Activated CD4-positive, CD25-positive, alpha-beta regulatory T cell treated with anti-CD3 and anti-CD28 coated beads, Interleukin-2, amount 50 U/mL, for 16 hours (primary cell): ENCODE measurements at places on chromosomes 12 and 14.

GRCh38 chr12:45509621-45510020, 219.9 kb upstream of the ARID2 start:
- DNase-seq, result no peak

GRCh38 chr12:7221486-7221885, 32.0 kb downstream of the PEX5 start:
- no peak for DNase-seq

- DNase-seq, result no peak
These were observed 3.2 kb downstream of the CATSPERB start for GRCh38 chr14:91728616-91729183.

GRCh38 chr14:77489041-77489440, 9.6 kb downstream of the ISM2 start:
- DNase-seq, result no peak

DNA sequence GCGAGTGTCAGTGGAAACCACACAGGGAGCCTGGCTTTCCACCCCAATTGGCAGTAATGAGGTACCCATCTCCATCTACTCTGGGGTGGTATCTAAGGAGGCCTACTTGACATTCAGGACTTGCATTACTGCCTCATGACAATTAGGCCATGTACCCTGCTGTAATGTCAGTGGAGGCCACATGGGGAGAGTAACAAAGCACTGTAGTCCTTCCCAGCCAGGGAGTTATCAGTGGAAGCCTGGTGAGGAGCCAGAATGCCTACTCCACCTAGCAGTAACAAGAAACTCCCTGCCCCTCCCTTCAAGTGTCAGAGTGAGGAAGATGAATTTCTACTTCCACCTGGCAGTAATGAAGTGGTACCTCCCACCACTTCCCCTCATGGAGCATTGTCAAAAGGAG, 12.5 kb downstream of the TIMM9 start:
- DNase-seq, result no peak

DNA sequence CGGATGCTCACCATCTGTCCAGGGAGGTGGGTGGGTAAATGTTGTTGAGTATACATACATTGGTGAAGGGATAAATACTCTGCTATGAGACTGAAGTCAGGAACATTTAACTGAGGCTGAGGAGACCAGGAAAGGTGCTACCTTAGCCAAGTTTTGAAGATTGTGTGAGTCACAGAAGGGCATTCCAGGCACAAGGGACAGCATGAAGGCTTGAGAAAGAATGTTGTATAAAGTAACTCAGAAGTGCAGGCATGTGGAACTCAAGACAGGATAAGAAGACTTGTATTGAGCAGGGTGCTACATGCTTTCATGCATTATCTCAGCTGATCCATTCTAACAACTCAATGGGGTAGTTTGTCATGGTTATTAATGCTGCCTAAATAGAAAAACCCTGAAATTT, 112.7 kb downstream of the IPO8 start:
- no peak for DNase-seq

DNA sequence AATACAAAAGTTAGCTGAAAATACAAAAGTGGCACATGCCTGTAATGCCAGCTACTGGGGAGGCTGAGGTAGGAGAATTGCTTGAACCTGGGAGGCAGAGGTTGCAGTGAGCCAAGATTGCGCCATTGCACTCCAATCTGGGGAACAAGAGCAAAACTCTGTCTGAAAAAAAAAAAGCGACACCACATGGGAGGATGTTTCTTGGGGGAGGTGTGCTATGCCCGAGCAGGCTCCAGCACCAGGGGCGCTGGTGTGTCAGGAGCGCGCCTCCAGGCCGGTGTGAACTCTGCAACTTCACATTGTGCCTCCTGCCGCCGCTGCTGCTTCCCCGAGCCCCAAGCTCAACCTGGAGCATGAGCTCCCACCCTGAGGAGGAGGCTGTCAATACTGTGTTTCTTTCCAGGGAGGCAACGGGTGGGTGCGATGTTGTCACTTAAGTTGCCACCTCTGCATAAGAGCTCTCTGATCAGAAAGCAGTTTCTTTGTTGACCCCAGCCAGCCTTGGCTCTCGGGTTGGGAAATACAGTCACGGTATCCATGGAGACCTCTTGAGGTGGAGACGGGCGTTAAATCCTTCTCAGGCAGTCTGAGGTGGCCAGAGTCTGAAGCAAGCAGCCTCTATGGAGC, 18.9 kb downstream of the DEGS2 start:
- DNase-seq, result no peak

DNA sequence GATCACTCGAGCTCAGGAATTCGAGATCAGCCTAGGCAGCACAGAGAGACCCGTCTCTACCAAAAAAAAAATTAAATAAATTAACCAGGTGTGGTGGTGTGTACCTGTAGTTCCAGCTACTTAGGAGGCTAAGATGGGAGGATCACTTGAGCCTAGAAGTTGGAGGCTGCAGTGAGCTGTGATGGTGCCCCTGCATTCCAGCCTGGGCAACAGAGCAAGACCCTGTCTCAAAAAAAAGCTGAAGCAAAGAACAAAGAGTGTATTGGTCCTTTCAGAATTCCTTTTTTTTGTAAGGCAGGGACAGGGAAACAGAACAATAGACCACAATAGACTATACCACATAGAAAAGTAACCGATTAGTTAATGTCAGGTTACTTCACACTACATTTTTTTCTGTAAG, 47.4 kb downstream of the MARK3 start:
- DNase-seq, result no peak

- no peak for DNase-seq
These were observed 44.5 kb downstream of the RERGL start for GRCh38 chr12:18045446-18045992.

GRCh38 chr12:20368651-20369304, 441 bp downstream of the PDE3A start:
- no peak for DNase-seq

DNA sequence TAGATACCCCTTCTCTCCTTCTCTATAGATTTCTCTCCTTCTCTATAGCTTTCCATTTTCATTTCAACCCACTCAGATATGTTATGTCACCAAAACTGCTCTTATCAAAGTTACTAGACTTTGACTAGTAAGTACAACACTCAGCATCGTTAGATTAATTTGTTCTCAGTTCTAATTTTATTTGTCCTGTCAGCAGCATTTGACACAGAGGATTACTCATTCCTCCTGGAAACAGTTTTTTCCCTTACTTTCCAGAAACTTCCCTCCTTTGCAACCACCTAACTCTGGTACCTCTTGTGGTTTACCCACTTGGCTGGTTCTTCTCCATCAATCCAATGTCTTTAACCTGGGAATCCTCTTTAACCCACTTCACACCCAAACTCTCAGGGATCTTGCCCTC, 423.7 kb downstream of the TMTC2 start:
- no peak for DNase-seq

DNA sequence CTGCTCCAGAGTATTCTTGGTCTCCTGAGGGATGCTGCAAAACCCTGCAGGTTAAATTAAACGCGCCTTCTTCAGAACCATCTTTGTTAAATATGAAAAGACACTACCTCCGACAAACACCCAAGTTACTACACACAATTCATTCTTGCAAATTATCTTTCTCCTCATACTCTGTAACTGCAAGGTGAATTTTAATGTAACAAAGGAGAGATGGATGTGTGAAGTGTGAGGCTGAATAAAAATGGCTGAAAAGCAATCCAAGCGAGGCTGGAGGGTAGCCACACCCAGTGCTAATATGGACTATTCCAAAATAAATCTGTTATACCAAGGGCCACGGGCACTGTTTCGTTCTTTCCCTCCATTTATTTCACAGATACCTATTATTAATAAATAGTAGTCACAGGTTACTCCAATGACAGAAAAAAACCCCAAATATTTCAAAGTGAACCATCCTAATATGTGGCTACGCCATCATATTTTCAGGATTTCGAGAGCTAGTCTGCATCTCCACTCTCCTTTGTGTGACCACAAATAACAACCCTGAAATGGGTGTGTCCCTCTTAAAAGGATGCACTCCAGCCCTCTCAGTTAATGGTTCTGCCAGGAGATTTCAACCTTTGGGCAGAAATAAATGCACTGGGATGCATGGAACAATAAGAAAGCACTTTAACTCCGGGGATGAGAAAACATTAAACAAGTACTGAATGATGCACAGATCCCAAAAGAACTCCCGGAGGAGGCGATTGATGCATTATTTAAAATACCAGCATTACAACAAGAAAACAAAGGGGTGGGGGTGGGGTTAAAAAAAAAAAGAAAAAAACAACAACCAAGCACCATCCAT, 53.1 kb upstream of the CCDC175 start:
- no peak for DNase-seq

GRCh38 chr12:68235576-68235975, 10.0 kb upstream of the IL26 start:
- no peak for DNase-seq

- DNase-seq, result no peak
These were observed 76.9 kb downstream of the ESR2 start for GRCh38 chr14:64217308-64217707.

DNA sequence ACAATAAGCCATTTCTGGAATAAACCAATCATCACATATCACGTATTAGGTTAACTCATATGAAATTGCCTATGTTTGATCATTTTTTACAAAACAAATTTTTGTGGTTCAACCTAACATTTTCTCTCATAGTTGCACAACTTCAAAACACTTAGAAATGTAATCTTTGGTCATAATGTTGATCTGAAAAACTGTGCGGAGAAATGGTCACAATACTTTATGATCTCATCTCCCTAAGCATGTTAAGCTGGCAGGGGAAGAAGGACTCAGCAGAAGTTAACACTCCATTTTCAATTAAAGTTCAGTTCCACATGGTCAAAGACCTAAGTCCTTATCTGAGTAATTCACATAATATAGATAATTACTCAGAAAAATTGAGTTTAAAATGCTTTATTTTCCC, 194.8 kb downstream of the CAPZA3 start:
- DNase-seq, result no peak

GRCh38 chr14:95432144-95433093, 84.0 kb downstream of the SYNE3 start:
- no peak for DNase-seq

- peak; percentile 13 for DNase-seq
These were observed 18.0 kb downstream of the MFAP5 start for GRCh38 chr12:8644345-8645248.

DNA sequence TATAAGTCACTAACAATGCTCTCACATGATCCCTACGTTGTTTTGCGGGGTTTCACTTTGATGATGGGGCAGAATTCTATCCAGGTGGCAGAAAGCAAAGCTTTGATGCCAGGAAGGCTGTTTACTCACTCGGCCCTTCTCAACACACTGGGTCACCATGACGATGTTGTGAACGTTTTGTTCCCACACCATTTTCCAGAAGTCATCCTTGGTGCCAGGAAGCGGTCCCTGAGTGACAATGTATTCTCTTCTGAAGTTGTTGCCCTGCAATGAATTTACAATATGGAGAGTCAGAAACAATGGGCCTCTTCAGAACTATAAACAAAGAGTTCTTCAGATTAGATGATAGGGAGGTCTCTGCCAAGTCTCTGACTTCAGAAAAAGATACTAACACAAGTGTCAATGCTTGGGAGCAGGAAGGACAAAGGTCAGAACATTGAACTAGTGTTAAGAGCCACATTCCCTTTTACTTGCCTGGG, 101.3 kb downstream of the PTPRB start:
- no peak for DNase-seq

DNA sequence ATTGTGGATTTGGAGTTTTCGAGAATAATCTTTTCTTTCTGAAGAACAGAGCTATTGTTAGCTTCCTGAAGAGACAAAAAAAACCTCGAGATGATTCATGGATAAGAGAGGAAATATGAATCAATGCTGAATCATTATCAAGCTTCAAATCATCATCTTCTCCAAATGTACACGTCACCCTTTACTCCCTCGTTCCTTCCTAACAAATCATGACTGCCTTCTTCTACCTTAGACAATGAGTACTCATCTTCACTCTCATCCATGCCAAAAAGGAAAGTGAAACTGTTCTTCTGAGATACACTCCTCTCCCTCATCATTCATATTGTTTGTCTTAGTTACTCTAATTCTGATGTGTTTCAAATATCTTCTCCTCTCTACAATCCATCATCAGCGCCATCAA, 1115.8 kb upstream of the ATXN7L3B start:
- no peak for DNase-seq

GRCh38 chr14:64623554-64624165, 73.9 kb downstream of the PPP1R36 start:
- no peak for DNase-seq

- no peak for DNase-seq
These were observed 919.4 kb downstream of the NRXN3 start for GRCh38 chr14:79089576-79089975.

GRCh38 chr14:32507029-32507984, 178.2 kb downstream of the AKAP6 start:
- DNase-seq, result no peak

GRCh38 chr12:23722655-23723054, 226.8 kb downstream of the SOX5 start:
- no peak for DNase-seq

DNA sequence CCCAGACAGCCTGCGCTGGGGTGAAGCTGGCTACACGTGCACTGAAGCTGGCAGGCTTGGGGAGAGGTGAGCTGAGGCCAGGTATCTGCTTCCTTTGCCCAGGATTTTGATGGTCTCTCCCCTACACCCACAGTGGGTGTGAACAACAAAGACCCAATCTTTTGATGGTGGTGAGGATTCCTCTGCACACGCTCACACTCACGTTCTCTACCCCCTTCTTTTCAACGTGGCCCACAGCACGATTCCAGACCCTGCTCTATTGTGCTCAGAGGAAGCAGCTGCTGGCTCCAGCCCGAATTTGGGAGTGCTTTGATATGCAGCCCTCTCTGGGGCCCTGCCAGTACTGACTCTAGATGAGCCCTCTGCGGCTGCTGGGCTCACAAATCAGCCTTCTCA, 4.9 kb downstream of the CD9 start:
- no peak for DNase-seq

GRCh38 chr14:77296155-77296554, 24.5 kb downstream of the POMT2 start:
- no peak for DNase-seq

DNA sequence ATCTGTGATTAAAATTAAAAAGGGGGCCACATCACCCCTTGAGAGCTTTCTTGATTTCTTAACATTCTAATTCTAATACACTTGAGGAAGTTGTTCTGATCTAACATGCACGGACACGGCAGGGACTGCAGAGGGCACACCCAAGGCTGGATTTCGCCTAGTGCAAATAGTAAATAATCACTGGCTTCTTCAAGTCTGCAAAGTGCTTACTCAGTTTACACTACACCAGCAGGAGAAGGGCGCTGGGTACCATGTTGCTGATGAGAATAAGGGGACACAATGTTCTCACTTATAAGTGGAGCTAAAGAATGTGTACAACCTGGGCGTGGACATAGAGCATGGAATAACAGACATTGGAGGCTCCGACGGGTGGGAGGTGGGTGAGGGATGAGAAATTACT, 34.2 kb downstream of the TBX5 start:
- DNase-seq, result no peak

GRCh38 chr12:6688543-6688998, 604 bp downstream of the ZNF384 start:
- DNase-seq, result peak; percentile 2

DNA sequence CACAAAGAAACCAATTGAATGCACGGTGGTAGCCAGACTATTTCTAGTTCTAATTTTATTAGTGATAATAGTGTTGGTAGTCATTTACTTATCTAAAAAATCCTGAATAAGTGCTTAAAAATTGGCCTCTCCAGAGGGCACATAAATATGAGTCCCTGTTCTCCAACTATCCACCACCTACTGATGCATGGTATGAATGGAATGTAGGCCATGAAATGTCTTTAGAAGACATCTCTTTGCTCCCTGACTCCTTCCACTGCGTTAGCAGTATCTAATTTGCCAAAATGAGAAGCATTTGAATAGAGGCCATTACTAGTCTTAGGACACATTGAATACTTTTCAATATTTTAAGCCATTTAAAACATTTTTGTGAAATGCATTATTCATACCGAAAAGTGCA, 261.7 kb downstream of the LRFN5 start:
- DNase-seq, result no peak

- DNase-seq, result no peak
These were observed 20.4 kb upstream of the AMIGO2 start for GRCh38 chr12:47100160-47100559.
